ENCODE measurements at places on chromosomes 2 and 18. TPM values are rescaled to one million over a fixed set of nuclear protein-coding genes. Genes with fewer than 3 reads are reported as not detected.

The DLGAP1 gene
- total RNA-seq = 20.7 TPM

The UCN gene
- total RNA-seq = 1.4 TPM

The EPHA4 gene
- 15.2 TPM for total RNA-seq

The FABP1 gene
- 0.24 TPM for total RNA-seq

The SERPINB13 gene
- total RNA-seq = 8.7 TPM

The CKAP2L gene
- total RNA-seq = 4.1 TPM

The ACVR1C gene
- 2.4 TPM for total RNA-seq

The MRO gene
- 1.9 TPM for total RNA-seq

The HOXD12 gene
- 1.9 TPM for total RNA-seq

The SERPINB8 gene
- total RNA-seq = 25.3 TPM

The ABCG5 gene
- 0.96 TPM for total RNA-seq

GRCh38 chr2:47783486-47784351, 774 bp downstream of the MSH6 start:
- DNase-seq = peak; percentile 72

DNA sequence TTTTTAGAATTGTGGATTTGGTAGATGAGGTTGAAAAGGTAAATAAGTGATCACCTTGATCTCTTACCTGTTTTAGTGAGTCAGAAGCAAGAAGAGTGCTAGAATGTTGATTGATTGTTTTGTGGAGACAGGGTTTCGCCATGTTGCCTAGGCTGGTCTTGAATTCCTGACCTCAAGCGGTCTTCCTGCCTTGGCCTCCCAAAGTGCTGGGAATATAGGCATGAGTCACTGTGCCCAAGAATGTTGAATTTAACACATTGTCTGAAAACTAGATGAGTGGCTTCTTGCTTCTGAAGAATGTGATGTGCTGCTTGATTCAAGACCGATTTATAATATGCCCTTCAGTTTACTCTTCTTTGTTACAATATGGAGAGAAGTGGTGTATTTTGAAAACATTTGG, 121.3 kb downstream of the FMNL2 start:
- DNase-seq = no peak

DNA sequence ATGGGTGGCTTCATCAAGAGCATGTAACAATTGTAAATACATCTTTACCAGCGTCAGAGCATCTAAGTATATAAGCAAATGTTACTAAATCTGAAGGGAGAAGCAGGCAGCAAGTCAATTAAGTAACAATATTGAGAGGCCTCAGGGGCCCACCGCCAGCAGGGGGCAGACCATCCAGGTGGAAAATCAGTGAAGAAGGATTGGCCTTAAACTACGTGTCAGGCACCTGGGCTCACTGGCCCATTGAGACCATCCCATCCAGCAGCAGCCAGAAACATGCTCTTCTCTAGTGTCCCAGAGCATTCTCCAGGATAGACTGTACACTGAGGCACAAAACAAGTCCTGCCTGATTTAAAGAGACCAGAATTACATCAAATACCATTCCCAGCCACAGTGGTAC, 96.2 kb upstream of the SNTG2 start:
- DNase-seq = no peak

GRCh38 chr2:105645031-105645937, 99.4 kb upstream of the NCK2 start:
- DNase-seq = no peak

- no peak for DNase-seq
Observed at GRCh38 chr2:134611316-134611715, 107.5 kb downstream of the TMEM163 start.

DNA sequence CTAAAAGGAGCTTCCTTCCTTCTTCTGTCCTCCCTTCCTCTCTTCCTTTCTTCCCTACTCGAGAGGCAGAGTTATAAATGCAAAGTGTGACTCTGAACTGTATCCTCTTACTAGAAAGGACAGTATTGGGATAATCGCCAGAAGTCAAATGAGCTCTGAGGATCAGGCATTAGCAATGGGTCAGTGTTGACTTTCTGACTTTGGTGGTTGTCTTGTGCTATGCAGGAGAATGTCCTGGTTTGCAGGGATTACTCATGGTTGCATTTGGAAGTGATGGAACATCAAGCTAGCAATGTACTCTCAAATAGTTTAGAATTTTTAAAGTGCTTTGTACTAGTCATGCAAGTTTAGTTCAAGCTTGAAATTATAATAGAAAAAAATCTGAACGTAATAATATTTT, 115.6 kb downstream of the TXNL1 start:
- no peak for DNase-seq

- no peak for DNase-seq
Observed at GRCh38 chr2:28681158-28681571, 70.5 kb upstream of the PPP1CB start.

GRCh38 chr2:170155723-170156253, 22.2 kb upstream of the MYO3B start:
- DNase-seq = no peak

- DNase-seq = peak; percentile 4
Observed at GRCh38 chr2:116724550-116724949, 1089.9 kb upstream of the DDX18 start.

DNA sequence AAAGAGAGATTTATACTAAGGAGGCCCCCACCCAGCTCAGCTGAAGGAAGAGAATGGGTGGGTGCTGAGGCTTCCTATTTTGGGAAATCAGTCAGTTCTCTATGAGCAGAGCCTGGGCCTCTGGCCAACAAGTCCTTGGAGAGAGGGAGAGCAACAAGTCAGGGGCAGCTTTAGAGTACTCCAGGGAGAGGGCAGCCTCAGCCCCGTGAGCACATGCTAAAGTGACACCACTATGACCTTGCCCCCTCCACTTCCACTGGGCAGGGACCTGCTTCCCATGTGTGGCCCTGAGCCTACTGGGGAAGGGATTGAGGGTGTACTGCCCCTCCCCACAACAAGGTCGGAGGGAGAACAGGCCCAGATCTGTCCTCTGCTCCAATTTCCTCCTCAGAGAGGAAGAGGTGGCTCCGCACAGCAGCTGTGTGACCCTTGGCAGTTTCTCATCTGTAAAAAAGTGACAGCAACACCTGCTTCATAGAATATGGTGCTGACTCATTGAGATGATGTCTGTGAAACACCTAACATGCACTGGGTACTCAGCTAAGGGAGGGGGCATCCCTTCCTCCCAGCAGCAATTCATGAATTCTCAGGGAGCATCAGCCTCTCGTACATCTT, 72.9 kb downstream of the CLHC1 start:
- no peak for DNase-seq

- peak; percentile 85 for DNase-seq
Observed at GRCh38 chr2:47088371-47089082, 66.6 kb downstream of the STPG4 start.

GRCh38 chr2:178418426-178418825, 32.5 kb downstream of the PRKRA start:
- no peak for DNase-seq

DNA sequence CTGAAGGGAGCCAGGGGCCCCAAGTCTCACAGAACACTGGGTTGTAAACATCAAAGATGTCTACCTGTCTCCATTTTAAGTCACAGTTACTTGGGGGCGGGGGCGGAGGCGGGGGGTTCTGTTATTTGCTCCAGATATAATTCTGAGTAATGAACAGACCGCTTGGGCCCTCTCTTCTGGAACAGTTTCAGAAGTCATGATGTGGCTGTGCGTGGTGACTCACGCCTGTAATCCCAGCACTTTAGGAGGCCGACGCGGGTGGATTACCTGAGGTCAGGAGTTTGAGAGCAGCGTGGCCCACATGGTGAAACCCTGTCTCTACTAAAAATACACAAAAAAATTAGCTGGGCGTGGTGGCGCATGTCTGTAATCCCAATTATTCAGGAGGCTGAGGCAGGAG, 157.9 kb upstream of the APCDD1 start:
- DNase-seq = peak; percentile 62

- no peak for DNase-seq
Observed at GRCh38 chr2:233437439-233437955, 83.2 kb downstream of the DGKD start.

DNA sequence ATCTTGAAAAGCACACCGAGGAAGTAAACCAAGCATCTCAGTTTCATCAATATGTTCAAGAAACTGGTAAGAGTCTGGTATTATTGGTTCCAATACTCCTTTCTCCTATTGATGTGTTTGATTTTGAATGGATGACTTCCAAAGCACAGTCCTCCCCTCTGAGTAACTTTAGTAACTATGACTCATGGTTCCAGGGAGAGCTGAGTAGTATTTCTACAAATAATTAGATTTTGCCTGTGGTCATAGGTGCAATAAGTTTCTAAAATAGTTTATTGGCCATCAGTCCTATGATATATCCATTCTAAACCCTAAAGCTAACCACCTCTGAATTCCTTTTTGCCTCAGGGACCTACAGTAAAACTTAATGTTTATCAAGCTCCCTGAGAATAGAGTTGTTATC, 352.4 kb downstream of the XIRP2 start:
- no peak for DNase-seq

DNA sequence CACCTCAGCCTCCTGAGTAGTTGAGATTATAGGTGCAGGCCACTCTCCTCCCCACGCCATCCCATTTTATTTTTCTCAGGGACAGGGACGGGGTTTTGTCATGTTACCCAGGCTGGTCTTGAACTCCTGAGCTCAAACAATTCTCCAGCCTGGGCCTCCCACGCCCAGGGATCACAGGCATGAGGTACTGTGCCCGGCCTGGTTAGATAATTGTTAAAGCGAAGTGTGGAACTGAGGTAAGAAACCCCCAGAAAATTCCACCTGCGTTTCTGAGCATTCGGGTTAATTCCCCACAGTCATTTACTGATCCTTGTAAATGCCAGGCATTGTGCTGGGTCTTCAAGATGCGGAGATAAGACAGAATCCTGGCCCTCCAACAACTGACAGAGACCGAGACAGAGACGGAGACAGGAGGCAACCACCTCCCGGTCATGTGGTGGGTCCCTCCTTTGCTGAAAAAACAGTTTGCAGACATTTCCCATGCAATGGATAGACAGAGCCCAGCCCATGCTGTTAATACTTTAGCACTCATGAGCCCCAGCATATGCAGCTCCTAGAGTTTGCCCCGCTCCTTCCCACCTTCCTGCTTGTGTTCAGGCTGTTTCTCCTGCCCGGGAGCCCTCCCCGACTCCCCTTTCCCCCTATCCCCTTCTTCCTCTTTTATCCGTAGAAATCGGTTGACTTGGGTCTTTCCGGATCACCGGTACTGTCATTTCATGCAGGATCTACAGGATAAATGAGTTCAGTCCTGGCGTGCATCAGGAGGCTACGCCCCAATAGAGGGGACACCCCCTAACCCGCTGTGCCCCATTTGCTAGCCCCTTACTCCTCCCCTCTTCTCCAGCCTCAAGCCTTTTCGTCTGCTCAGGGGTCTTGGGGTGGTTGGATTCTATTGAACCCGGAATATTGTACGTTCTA, 1.6 kb upstream of the RHOB start:
- DNase-seq = no peak

GRCh38 chr2:241771286-241772062, 5.1 kb upstream of the GAL3ST2 start:
- DNase-seq = peak; percentile 75

- DNase-seq = no peak
Observed at GRCh38 chr18:51491678-51492372, 294.3 kb upstream of the MEX3C start.

DNA sequence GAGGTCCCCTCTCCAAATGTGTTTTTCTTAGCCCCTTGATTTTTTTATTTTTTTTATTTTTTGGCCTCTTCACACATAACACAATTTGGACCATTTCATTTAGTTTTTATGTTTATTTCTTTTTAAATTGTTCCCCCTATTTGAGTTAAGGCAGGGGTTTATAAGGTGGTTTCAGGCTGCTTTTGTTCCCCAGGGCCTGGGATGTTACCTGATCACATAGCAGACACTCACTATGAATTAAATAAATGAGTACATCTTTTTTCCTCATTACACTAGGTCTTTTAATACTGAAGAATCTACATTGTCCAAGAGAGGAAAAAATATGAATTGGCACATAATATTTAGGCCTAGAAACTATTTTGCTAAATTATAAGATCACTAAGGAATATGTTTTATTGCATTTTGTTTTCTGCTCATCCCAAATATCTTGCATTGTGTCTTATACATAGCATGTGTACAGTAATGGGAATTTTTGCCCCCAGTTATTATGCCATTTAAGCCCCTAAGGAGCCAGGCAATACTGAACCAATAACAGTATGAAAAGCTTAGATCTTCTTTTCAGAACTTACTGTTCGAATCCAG, 112.4 kb upstream of the MAPRE2 start:
- no peak for DNase-seq

DNA sequence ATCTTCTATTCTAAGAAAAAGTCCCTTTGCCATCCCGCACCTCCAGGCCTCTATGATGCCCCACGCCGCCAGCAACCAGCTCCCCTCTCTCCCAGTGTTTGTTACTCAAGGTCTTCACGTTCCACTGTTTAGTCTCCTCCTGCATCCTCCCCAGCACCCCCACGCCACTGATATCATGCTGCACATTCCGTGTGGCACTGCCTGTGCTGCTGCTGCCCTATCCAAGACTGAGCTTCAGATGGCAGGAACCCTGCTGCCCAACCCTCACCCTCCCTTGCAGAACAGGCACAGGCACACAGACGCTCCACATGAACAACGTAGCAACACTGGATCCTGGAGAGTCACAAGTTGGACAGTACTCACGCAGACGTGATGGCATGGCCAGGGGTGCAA, 35.3 kb downstream of the MYO5B start:
- DNase-seq = no peak

GRCh38 chr2:235763816-235764215, 270.0 kb downstream of the AGAP1 start:
- no peak for DNase-seq

DNA sequence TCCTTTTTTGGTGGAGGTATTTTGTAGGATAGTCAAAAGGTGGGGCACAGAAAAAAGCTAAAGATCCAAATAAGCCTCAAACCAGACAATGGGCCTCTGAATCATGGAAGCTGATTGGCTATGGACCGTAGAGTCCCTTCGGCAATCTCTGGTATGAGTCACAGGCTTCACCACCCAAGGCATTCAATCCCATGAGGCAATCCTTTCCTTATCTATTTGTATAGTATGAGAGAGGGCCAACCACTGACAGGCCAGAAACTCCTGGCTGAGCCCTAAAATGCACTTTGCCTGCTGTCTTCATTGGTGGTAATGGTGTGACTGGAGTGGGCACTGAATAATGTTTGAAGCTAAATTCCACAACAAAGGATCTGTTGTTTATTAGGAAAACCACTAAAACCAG, 38.7 kb upstream of the MEX3C start:
- DNase-seq = peak; percentile 64

- DNase-seq = no peak
Observed at GRCh38 chr2:20524412-20525040, 77.7 kb downstream of the RHOB start.

GRCh38 chr2:143934626-143935481, 585.1 kb downstream of the ZEB2 start:
- no peak for DNase-seq

DNA sequence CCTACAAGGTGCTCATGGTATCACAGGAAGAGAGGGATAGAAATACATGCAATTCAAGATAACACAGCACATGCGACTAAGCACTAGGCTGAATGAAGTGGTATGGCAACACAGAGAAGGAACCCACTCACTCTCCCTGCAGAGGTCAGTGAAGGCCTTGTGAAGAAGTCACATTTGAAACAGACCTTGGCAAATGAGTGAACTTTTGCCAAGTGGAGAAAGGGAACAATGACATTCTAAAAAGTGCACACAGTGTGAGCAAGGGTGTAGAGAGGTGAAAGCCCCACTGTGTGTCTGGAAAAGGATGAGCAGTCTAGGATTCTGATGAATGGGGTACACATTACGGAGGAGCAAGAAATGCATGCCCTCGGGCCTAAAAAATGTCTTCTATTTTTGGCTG, 23.3 kb downstream of the KLF7 start:
- DNase-seq = no peak

- DNase-seq = no peak
Observed at GRCh38 chr2:17604050-17604449, 63.6 kb downstream of the VSNL1 start.
